ENCODE measurements at places on chromosomes 5 and 9.
A peak's percentile ranks its signal among the peaks of the same experiment; 100 is the strongest.

- no peak for DNase-seq
Measured at GRCh38 chr9:127726871-127727270, 8.2 kb downstream of the TOR2A start.

- DNase-seq = no peak
Measured at GRCh38 chr5:131581702-131582101, 53.3 kb downstream of the RAPGEF6 start.

DNA sequence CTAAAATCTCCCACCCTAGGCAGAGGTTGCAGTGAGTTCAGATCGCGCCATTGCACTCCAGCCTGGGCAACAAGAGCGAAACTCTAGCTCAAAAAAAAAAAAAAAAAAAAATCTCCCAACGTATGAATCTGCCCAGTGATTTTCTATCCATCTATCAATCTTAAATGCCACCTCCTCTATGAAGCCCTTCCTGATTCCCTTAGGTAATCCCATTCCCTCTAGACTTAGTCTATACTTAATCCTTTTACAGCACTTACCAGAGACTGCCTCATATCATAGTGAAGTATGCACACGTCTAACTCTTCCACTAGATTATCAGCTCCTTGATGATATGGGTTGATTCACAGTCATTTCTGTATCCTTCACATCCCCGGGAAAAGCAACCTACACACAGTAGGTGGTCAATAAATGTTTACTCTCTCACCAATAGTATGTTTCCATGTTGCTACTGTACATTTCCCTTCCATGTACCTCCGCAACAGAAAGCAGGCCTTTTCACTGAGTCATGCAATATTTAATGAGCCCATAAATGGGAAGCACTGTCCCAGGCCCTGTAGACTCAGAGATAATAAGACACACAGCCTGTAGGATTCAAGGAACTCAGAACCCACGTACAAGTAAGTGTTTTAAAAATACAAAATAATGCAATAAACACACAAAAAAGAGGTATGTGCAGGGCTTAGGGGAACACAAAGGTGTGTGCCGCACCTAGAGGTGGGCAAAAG, 1.2 kb downstream of the DROSHA start:
- no peak for DNase-seq

DNA sequence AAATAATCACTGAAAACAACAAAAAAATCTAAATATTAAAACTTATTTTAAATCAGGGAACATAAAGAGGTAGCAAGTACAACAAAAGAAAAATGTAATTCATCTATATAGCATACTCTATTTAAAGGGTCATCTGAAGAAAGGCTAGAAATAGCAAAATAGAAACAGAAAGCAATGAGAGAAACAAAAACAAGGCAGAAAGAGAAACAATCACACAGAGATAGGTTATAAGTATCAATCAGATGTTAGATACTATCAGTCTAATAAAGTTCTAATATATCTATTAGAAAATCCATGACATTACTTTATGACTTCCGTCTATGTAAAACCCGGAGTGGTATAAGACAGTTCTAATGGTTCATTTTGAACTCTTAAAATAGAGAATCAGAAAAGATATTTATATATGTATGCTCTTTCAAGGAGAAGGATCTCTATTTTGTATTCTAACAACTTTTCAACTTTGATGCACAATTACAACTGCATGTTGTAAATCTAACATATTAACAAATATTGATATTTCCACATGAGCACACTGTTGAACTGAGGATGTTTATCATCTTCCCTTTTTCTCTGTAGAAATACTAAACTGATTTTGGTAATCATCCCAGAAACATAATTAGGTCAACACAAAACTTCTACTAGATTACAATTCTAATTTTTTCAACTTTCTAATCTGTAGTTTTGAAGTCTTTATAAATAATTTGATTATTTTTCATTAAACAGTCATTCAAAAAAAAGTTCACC, 15.8 kb downstream of the RICTOR start:
- no peak for DNase-seq

- DNase-seq = no peak
Measured at GRCh38 chr9:78023003-78023741, 8.4 kb downstream of the GNAQ start.

DNA sequence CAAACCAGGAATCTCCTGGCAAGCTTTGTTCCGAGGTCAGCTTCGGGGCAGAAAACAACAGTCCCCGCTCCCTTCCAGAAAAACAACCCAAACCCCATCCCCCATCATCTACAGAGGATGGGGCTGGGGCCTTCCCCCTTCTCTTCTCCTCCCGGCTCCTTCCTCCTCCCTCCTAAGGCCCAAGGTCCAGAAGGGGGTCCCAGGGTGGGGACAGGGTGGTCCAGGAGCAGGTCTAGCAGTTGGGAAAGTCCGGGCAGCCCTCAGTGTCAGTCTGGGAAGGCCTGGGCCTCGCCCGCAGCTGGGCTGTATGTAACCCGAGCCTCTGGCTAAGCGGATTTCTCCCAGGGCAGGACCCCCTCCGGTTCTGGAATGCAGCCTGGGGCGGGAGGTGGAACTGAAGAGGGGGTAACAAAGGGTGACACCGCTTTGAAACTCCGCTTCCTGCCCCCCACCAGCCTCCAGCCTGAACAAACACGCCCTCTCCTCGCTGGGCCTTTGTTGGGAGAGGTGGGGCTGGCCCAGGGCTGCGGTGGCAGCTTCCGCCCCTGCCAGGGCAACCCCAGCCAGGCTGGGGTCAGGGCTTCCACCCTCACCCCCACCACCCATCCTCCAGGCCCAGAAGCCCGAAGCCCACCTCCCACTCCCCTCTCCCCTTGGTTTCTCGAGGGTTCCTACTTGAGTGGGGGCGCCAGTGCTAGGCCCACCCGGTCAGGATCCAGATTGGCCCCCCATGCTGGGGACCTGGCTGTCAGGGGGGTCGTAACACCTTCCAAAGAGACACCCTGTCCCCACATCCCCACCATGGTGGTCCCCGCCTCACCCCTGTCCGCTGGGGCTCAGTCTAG, 63.5 kb downstream of the C9orf50 start:
- no peak for DNase-seq

DNA sequence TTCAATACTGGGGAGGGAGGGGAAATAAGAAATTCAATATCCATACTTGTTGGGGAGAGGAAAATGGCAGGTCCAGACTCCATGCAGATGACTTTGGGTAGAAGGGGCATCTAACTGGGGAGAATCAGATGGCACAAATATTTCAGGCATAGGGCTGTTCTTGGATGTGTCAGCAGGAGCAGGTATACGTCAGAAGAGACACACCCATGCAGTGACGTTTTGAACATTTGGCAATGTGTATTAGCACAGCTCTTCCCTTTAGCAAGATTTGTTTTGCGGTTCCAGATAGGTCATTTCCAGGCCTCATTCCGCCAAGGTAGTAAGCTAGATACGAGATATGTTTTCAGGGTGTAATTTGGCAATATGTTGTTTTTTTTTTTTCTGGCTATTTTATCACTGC, 187.2 kb upstream of the CDH10 start:
- no peak for DNase-seq

DNA sequence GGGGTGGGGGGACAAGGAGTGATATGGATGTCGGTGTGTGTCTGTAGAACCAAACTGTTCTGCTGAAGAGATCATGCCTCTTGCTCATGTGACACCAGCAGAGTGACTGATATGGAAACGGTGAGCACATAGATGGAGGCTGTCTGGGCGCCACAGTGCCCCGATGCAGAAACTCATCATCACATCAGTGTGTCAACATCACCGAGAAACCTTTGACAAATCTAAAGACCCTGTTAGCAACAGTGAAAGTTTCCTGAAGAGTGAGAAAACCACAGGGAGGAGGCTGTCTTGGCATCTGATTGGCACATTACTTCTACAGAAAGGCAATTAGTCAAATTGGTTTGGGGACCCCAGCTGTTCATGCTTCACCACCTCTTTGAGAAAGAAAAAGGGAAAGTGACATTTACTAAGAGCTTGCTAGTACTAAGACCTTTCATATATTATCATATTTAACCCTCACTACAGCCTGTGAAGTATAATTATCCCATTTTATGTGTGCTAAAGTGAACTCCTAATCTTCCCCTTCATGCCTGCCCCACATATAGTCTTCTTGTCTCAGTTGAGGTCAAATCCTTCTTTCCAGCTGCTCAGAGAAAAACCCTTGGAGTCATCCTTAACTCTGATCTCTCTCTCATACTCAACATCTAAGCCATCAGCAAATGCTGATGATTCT, 25.6 kb downstream of the CSF2 start:
- DNase-seq = no peak

- DNase-seq = no peak
Measured at GRCh38 chr5:135825373-135826220, 8.9 kb upstream of the SLC25A48 start.

DNA sequence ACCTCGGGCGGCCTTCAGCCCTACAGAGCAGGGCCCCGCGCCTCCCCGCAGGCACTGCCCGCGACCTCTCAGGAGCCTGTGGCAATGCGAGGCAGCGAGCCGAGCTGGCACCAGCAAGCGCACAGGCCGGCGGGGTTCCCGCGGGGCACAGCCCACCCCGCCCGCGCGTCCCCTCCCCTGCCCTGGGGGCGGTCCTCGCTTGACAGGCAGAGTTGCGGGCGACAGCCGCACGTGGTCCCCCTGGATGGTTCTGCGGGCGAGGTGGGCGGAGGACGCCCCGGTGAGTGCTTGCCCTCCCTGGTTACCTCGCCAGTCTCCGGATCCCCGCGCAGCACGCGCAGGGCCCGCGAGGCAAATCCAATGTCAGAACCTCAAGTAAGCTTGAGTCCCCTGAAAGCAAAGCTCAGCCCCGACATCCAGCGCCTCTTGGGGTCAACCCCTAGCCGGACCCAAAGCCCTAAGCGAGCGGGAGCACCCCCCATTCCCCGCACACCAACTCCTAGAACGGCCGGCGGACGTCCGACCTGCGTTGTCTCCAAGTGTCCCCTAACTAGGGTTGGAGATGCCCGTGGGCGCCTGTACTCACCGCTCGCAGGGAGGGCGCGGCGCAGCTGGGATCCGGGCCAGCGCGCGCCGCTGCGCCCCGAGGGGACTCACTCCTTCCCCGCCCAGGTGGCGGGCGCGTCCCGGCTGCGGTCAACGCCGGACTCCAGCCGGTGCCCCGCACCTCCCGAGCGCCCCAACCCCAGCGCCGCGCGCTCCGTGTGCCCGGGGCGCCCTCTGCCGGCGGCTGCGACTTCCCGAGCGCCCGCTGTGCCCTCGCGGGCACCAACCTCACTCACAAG, at the start of gene DRD1:
Gene DRD1, minus strand, starts transcription at position 123 of the 845 bp plus-strand sequence. CDS start 1,083 bp downstream, outside the sequence.
- peak; percentile 32 for DNase-seq

GRCh38 chr5:151094852-151095245, 14.0 kb upstream of the TNIP1 start:
- no peak for DNase-seq

GRCh38 chr5:141149812-141150211, at the start of gene PCDHB6:
Gene PCDHB6 (plus strand): TSS chr5:141150057. CDS start chr5:141150258, 201 bp downstream.
- no peak for DNase-seq

- no peak for DNase-seq
Measured at GRCh38 chr9:104389341-104389740, 114.7 kb upstream of the OR13F1 start.

DNA sequence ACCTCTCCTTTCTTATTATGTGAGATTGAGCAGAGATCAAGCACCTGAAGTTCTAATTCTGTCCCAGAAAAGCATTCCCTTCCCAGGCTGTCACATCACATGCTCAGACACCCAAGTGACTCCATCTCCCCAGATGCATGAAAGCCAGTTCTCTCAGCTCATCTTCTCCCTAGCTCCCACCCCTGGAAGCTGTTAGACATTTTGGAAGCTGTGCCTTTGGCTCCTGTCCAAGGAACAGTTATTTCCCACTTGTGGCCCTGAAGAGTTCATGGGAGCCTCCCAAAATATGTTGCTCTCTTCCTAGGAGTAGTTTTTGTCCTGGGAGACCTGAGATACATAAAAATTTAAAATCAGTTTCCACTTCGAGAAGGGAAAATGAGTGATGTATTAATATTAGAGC, 161.4 kb upstream of the GAS1 start:
- no peak for DNase-seq

GRCh38 chr9:114314256-114314867, 8.5 kb upstream of the ORM1 start:
- no peak for DNase-seq

GRCh38 chr5:179795863-179796833, 2.4 kb downstream of the LTC4S start:
- DNase-seq = peak; percentile 61

DNA sequence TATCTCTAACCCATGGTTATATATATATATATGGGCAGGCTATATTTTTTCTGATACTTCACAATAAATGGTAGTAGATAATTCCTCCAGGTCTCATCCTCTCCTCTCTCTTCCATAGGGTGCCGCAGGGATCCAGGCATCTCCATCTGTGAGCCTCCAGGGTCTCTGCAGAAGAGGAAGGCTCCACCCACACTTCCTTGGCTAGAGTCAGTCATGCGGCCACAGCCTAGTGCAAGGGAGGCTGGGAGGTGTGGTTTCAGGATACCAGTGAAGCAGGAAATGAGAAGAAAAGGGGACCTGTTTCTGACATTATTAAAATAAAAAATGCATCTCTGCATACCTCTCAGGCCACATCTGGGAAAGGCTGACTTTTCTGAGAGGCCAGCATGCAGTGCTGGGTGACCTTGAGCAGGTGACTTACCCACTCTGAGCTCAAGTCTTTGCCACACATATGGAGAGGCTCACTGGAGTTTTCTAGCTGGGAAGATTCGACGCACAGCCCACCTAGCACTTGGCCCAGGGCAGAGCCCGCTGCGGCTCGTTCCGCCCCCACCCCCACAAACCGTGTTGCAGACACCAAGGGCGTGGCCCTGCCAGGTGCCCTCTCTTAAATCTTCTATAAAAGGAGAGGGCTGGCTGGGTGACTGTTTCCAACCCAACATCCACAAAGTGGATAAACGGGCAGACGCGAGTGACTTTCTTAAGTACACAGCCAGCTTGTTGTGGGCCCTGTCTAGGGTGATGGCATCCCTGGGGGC, 47.9 kb downstream of the OLFM1 start:
- no peak for DNase-seq

DNA sequence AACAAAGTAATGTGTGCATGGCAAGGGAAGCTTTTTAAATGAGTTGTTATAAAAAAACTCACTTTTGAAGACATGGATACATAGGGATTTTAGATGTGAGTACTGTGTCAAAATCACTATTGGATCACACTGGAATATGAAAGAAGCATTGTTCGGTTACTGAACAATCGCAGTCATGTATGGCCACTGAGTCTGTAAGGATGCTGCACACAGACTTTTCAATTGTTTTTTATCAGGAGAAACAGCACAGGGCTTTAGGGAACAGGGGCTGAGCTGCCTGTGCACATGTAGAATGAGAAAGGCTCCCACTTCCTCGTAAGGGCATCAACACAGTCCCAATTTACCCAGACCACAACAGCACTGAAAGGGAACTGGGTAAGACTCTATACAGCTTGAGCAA, 1333.9 kb upstream of the DMAC1 start:
- no peak for DNase-seq

GRCh38 chr9:36441966-36442365, 41.9 kb upstream of the RNF38 start:
- DNase-seq = no peak

GRCh38 chr5:2137444-2138050, 254.8 kb upstream of the IRX4 start:
- no peak for DNase-seq

DNA sequence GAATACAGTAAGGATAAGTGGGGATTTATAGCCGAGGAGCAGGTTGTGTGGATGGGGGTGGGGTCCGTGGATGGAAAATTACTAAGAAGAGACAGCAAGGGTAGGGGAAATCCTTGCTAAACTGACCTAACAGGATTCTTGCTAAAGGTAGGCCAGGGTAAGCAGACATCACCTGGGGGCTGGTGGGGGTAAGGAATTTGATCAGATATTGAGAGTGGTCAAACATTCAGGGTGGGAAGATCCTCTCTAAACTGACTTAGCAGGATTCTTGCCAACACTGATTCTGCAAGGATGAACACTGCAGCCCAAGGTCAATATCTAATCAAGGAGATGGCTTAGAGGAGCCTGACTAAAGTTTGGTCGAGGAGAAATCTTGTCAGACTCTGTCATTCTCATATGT, 2.7 kb upstream of the PLGRKT start:
- DNase-seq = no peak
